ENCODE measurements at places on chromosomes 4 and X. TPM values are rescaled to one million over a fixed set of nuclear protein-coding genes. Genes with fewer than 3 reads are reported as not detected.

DNA sequence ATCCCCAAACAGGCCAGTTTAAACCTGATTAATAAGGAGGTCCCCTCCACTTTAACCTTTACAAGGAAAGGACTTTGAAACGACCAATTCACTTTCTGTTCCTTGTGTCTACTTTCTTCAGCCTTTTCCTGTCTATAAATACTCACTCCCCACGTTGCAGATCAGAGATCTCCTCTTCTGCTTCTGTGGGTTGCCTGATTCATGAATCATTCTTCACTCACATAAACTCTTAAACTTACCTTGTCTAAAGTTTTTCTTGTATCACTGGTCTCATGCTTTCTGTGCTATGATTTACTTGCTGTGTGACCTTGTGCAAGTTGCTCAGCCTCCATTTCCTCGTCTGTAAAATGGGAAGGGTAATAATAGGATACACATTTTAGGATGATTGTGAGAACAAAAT lies 236.1 kb downstream of the QDPR start:
- no peak for DNase-seq
- H3K4me3 ChIP-seq = no peak overlapping the region
- H3K4me1 ChIP-seq = no peaks in the 10 kb centered on the region
- H3K36me3 ChIP-seq = no peaks in the 10 kb centered on the region
- no peak overlapping the region for H3K27ac ChIP-seq
- H3K27me3 ChIP-seq = no peaks in the 10 kb centered on the region

DNA sequence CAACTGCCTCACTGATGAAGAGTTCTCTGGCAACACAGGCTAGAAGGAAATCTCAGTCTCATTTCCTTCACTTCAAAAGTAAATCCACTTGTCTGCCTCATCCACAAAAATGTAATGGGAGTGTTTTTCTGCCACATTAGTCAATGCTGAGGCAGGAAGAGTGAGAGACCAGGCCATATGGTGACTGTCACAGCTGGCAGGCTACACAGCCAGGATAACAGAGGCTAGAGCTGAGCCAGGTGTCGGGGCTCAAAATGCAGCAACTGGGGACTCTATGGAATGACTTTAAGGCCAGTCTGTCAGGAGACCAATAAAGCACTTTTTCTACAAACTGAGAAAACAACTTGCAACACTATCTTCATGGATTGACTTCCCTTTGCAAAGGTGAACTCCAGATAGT lies 204.2 kb downstream of the GPC3 start:
- H3K27ac ChIP-seq = no peak overlapping the region
- H3K27me3 ChIP-seq = no peaks in the 10 kb centered on the region
- no peaks in the 10 kb centered on the region for H3K36me3 ChIP-seq
- no peaks in the 10 kb centered on the region for H3K4me1 ChIP-seq
- H3K4me3 ChIP-seq = no peak overlapping the region

- no peak for DNase-seq
- no peak overlapping the region for H3K4me3 ChIP-seq
- H3K4me1 ChIP-seq = no peaks in the 10 kb centered on the region
- H3K27me3 ChIP-seq = no peaks in the 10 kb centered on the region
- H3K27ac ChIP-seq = no peak overlapping the region
Measured at GRCh38 chrX:135315864-135316263, 6.6 kb downstream of the ETDC start.

DNA sequence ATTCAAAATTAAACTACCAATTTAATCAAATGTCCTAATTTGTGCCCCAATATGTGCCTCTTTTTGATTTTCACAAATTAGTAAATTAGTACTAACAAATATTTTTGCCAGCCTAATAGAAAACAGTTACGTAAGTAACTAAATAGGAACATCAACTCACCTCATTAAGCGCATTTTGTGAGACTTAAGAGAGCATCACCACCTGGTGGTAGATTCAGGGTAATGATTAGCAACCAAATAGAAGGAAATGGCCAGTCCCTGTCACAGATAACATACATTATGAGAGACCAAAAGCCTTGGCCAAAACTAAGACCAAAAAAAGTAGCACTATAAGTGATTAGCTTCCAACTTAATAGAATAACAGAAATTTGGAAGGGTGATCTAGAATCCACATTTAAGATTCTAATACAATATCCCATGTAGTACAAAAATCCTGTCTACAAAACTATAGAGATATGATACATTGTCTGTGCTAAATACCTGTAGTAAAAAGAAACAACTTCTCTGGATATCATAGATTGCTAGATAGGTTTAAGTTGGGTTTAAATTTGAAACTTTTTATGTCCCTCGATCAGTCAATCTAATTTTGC lies 46.7 kb downstream of the C4orf46 start:
- no peak overlapping the region for H3K27ac ChIP-seq
- H3K4me1 ChIP-seq = no peaks in the 10 kb centered on the region
- H3K36me3 ChIP-seq = no peaks in the 10 kb centered on the region
- no peak for DNase-seq
- no peaks in the 10 kb centered on the region for H3K27me3 ChIP-seq

GRCh38 chrX:107146670-107147069 lies 28.0 kb upstream of the RBM41 start:
- no peak for DNase-seq
- H3K4me3 ChIP-seq = no peak overlapping the region
- no peak overlapping the region for H3K27ac ChIP-seq
- no peaks in the 10 kb centered on the region for H3K36me3 ChIP-seq
- H3K27me3 ChIP-seq = no peaks in the 10 kb centered on the region
- no peaks in the 10 kb centered on the region for H3K4me1 ChIP-seq

DNA sequence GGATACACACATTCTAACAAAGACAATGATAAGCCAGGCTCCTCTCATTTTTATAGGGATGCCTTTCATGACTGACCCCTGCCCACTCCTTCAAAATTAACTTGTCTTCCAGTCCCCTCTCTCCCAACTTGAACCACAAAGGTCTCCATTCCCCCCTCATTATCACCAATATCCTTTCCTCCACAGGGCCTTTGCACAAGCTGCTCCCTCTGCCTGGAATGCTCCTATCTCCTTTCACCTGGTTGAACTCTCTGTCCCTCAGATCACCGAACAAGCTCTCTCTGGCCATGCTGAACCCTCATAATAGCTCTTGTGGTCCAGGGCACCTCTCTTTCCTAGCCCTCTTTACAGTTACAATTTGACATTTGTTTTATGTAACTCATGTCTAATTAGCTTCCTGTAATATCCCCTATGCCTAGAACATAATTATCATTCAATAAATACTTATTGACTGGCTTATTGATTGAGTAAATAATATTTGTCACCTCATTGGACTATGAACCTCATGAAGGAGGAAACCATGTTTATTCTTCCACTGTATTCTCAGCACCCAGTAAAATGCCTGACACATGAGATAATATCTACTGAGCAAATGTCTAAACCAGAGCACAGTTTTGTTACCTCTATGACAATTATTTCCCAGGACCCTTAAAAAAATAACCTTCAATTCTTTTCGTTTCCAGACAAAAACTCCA lies 266.3 kb upstream of the RASGEF1B start:
- no peak overlapping the region for H3K27ac ChIP-seq
- no peaks in the 10 kb centered on the region for H3K36me3 ChIP-seq
- no peak overlapping the region for H3K4me3 ChIP-seq

DNA sequence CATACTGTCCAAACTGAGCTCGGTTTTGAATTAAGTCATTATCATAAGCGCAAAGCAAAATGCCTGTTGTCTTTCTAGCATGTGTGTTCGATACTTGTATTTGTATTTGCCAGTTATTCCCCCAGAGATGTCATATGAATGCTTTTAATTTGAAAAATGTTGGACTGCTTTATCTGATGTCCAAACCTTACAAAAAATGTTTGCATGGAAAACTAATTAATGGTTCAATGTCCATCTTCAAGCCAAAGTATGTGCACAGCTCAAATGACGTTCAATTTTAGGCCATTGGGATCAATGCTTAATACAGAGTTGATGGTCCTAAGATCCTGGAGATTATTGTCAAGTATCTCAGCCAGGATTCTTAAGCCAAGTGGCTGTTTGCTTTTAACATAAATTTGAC lies 17.2 kb upstream of the HPGDS start:
- no peaks in the 10 kb centered on the region for H3K36me3 ChIP-seq
- no peaks in the 10 kb centered on the region for H3K27me3 ChIP-seq
- DNase-seq = no peak
- no peaks in the 10 kb centered on the region for H3K4me1 ChIP-seq
- no peak overlapping the region for H3K4me3 ChIP-seq

DNA sequence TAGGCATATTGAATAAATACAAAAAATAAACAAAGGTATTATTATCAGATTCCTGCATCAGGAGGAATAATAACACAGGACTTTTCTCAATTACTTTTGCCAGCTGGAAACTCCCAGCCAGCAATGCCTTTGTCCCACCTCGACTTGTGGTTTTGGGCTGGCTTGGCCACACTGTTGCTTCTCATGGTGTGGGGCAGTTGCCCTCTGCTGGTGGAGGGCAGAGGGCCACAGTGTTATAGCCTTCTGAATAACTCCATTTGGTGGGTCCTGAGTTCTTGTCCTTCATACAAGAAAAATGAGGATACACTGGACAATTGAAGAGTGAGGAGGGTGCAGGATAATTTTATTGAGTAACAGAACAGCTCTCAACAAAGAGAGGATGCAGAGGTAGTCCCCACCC lies 1206.0 kb upstream of the ADGRL3 start:
- no peak for DNase-seq
- no peaks in the 10 kb centered on the region for H3K27me3 ChIP-seq
- H3K4me3 ChIP-seq = no peak overlapping the region
- H3K36me3 ChIP-seq = no peaks in the 10 kb centered on the region
- no peaks in the 10 kb centered on the region for H3K4me1 ChIP-seq

Gene GLRA2
- total RNA-seq = not detected

Gene ABCB7
- total RNA-seq = 23.9 TPM

DNA sequence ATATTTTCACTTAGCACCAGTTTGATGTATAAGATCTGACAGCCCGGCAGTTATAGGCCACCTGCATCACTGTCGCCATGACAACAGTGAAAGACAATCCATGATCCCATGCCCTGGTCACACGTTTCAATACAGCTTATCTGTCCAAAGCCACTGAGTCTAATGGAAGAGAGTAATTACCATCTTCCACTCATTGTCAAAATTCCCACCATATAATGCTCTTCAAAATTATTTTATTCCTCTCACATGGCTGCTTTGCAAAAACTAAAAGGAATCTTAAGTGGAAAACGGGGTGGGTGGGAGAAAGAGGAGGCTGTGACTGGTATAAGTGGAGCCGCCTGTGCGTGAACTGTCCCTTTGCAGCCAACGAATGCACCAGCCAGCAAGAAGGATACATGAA lies 44.2 kb downstream of the MAML3 start:
- DNase-seq = no peak
- peaks cover 20% of the 10 kb centered on the region for H3K4me1 ChIP-seq
- no peak overlapping the region for H3K4me3 ChIP-seq
- no peak overlapping the region for H3K27ac ChIP-seq
- no peaks in the 10 kb centered on the region for H3K27me3 ChIP-seq
- no peaks in the 10 kb centered on the region for H3K36me3 ChIP-seq

- no peak for DNase-seq
- no peaks in the 10 kb centered on the region for H3K27me3 ChIP-seq
- H3K36me3 ChIP-seq = no peaks in the 10 kb centered on the region
- no peak overlapping the region for H3K4me3 ChIP-seq
Measured at GRCh38 chrX:19904778-19905367, 17.5 kb upstream of the SH3KBP1 start.

DNA sequence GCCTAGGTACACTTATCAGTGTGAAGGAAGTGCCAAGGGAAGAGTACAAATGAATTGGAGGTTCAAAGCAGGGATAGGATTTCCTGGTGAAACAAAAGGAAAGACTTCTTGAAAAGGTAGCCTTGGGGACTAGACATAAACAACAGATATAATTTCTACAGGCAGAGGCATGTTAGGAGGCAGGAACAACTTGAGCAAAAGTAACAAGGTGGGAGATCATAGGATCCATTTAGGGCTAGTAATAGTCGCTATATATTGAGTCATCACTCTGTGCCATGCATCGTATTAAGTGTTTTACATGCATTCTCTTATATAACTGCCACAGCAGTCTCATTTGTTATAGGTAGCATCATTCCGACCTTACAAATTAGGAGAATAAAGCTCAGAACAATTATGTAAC lies 98.3 kb upstream of the EOLA2 start:
- no peak overlapping the region for H3K27ac ChIP-seq
- H3K4me1 ChIP-seq = peaks cover 6% of the 10 kb centered on the region
- H3K4me3 ChIP-seq = no peak overlapping the region
- no peak for DNase-seq

- H3K4me3 ChIP-seq = no peak overlapping the region
- DNase-seq = no peak
- H3K4me1 ChIP-seq = no peaks in the 10 kb centered on the region
- H3K36me3 ChIP-seq = no peaks in the 10 kb centered on the region
- no peak overlapping the region for H3K27ac ChIP-seq
Measured at GRCh38 chr4:54400188-54400587, 171.1 kb downstream of the PDGFRA start.

DNA sequence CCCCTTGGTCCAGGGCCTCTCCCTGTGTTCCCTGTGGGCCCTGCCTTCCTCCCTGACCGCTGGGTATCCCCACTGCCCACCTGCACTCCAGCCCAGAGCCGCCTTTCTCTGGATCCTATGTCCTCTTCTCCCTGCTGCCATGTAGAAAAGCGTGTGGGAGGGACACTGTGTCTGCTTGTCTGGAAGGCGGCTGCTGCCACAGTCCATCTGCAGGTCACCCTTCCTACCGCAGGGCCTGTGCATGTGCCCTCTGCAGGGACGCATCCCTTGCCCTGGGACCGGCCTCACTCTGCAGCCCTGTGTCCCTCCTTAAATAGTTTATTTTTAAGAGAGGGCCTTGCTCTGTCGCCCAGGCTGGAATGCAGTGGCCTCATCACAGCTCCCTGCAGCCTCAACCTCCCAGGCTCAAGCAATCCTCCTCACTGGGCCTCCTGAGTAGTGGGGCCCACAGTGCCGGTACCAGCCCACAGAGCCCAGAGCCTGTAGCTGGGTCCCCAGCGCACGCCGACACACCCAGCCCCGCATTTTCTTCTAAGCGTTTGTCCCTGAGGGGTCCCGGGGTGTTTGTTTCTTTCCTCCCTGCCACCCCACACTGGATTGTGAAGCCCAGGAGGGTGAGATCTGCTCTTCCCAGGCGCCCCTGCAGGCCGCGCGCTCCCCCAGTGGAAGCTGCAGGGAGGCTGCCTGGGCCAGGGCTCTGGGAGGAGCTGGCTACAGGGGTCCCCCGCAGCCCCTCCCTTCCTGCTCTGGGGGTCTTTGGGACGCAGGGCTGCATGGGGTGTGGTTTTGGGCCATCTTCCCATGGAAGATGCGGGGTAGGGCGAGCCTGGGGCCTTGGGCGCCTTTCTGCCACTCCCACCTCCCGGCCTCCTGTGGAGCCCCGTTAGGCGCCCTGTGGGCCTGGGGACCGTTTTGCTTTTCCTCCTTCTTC lies 12.8 kb upstream of the NAT8L start:
- peak; percentile 27 for DNase-seq
- no peaks in the 10 kb centered on the region for H3K36me3 ChIP-seq
- H3K4me3 ChIP-seq = no peak overlapping the region
- H3K4me1 ChIP-seq = peaks cover 6% of the 10 kb centered on the region

GRCh38 chr4:147984065-147984777 lies 252.3 kb downstream of the ARHGAP10 start:
- no peak overlapping the region for H3K27ac ChIP-seq
- H3K36me3 ChIP-seq = no peaks in the 10 kb centered on the region
- no peak overlapping the region for H3K4me3 ChIP-seq
- DNase-seq = no peak

GRCh38 chrX:16705370-16705769 lies 7.1 kb downstream of the CTPS2 start:
- no peaks in the 10 kb centered on the region for H3K27me3 ChIP-seq
- no peaks in the 10 kb centered on the region for H3K36me3 ChIP-seq
- H3K4me1 ChIP-seq = no peaks in the 10 kb centered on the region

- DNase-seq = no peak
- no peak overlapping the region for H3K4me3 ChIP-seq
- H3K27ac ChIP-seq = peak overlapping the region; percentile 61
- no peaks in the 10 kb centered on the region for H3K27me3 ChIP-seq
- peaks cover 2% of the 10 kb centered on the region for H3K4me1 ChIP-seq
Measured at GRCh38 chrX:41029332-41029731, 55.9 kb upstream of the USP9X start.
